ENCODE measurements at places on chromosomes 5 and 9.

- DNase-seq = no peak
These were observed 19.8 kb upstream of the ITGA1 start for GRCh38 chr5:52767766-52768480.

- DNase-seq = no peak
These were observed 93.1 kb downstream of the ANKRD55 start for GRCh38 chr5:56140073-56140472.

GRCh38 chr9:18473652-18474279 lies at the start of gene ADAMTSL1:
TSS of gene ADAMTSL1 (plus strand) at chr9:18474153. CDS start at chr9:18474233, 80 bp downstream.
- no peak for DNase-seq

- DNase-seq = no peak
These were observed 1974.2 kb upstream of the ACO1 start for GRCh38 chr9:30410273-30410672.

DNA sequence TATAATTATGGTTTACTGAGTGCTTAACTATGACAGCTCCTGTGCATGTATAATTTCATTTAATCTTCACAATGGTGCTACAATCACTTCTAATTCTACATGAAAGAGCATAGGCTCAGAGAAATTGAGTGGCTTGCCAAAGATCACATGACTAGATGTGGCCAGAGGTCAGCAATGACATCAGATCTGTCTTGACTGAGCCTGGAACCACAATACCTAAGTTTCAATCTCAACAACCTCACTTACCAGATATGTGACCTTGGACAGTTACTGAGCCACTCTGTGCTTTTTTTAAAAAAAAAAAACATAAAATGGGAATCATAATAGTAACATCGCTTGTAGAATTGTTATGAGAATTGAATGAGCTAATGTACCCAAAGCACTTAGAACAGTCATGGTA lies 130.7 kb downstream of the TRIM32 start:
- no peak for DNase-seq

DNA sequence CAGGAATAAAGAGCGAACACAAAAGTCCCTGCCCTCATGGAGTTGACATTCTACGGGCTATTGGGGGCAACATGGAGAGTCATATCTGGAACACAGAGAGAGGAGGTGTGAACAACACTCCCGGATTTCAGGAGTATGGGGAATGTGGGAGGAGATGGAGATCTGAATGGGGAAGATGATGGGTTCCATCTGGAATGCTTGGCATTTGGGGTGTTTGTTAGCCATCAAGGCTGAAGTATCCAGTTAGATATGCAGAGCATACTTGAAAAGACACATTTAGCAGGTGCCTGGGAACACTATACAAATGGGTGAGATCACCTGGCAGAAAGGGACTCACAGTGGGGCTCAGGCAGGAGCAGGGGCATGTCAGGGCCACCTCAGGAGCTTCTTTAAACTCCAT lies 61.1 kb downstream of the EGFLAM start:
- no peak for DNase-seq

DNA sequence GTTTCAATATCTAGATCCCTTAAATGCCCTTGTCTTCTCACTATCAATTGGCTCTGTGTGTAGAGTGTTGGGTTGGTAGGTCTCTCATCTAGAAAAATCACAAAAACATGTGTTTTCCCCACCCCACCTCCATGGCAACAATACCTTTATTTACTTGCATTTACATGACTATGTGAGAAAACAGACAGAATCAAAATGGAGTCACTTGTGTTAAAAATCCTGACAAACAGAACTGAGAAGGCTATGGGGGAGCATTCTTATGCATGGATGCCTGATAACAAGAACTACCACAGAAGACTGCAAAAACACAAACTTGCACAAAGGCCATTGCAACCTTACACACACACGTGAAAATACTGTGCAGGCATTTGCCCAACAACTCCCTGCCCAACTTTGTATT lies 1352.9 kb upstream of the CDH9 start:
- DNase-seq = no peak

- DNase-seq = no peak
These were observed 22.7 kb upstream of the ANKRD34B start for GRCh38 chr5:80592761-80593160.

GRCh38 chr9:120712539-120713031 lies 1.7 kb downstream of the MEGF9 start:
- DNase-seq = no peak

DNA sequence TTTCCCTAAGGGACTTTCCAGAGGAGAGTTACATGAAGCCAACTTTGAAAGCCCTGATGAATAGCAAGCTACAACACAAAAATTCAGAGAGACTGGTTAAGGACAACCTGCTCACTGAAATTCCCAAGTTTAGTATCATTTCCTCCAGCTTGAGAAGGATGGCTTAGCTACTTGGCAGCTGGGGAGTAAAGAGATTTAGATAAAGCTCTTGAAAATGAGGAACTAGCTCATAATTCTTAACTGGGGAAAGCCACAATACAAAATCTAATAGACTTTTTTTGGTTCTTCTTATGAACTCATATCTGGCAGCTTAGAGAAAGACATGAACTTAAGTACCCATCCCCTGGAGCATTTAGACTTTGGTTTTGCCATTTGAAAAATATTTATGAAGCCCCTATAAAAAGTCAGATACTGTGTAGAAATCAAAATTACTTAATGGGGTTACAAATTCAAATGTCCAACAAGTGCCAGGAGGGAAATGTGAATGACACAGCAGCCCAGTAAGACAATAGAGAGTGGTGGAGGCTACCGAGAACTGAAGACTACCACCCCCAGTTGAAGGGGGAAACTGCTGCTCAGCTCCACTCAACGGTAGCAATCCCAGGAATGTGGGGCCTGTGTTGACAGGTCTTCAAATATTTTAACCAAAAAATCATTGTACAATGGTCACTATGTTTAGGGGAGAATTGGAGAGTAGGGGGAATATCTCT lies 79.4 kb upstream of the ADRB2 start:
- DNase-seq = no peak

- no peak for DNase-seq
These were observed 1330.4 kb upstream of the WWC1 start for GRCh38 chr5:166961028-166961427.

DNA sequence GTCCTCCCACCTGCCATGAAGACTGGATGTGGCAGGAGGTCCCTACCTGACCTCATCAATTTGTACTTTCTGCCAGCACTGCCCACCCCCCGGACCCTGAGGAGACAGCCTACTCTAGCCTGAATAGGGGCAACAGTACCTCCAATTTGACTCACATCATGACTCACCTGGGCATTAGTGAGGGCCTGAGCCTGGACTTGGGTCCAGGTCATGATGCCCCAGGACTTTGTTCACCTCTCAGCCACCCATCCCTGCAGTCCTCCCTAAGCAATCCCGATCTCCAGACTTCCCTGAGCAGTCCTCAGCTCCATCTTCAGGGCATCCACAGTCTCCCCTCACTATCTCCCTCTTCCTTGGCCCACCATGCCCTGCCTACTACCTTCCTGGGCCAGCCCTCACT lies 28.1 kb downstream of the KIF2A start:
- no peak for DNase-seq

- DNase-seq = no peak
These were observed 29.9 kb downstream of the FYB1 start for GRCh38 chr5:39189292-39189955.

DNA sequence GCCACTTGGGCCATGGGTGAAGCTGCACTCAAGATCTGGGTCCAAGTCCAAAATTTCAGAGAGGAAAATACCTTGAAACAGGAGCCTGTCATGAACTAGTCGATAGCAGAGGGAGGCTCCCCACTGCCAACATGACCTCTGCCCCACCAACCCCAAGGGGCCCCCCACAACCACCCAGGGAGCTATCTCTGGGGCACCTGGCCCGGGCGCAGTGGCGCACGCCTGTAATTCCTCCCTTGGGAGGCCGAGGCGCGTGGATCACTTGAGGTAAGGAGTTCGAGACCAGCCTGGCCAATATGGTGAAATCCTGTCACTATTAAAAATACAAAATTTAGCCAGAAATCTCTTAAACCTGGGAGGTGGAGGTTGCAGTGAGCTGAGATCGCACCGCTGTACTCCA lies 20.1 kb upstream of the HMCN2 start:
- no peak for DNase-seq

DNA sequence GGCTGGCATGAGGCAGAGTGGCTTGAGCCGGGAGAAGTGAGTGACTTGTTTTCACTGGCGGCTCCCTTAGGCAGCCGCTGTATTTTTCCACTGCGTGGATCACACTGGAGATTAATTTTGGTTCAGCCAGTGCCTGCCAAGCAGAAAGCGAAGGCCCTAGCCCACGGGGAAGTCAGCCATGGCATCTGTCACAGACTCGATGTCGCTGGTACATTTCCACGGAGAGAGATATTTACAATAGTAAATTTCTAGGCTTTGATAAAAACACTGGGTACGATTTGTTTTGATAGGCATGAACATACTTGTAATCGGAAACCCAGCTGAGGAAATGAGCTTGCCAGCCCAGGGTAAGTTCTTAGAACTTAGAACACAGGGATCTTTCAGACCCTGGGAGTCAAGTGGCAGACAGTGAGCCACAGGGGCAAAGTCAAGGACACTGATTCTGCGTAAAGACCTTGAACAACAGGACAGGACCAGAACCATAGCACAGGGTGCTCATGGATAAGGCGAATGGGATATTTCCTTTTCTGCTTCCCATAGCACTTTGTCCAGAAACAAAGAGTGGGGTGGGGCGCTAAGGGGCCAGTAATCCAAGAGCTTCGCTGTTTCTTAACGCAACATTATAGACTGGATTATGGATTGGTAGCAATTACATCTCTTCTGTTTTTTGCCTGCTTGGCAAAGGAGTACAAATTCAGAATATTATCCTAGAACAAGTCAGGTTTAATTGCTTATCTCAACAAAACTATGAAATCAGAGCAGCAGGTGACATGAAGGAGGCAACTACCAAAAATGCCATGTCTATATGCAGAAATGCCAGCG lies 4.5 kb downstream of the DUSP1 start:
- DNase-seq = peak; percentile 87

GRCh38 chr9:93133681-93134014 lies 403 bp downstream of the NINJ1 start:
- DNase-seq = peak; percentile 73

DNA sequence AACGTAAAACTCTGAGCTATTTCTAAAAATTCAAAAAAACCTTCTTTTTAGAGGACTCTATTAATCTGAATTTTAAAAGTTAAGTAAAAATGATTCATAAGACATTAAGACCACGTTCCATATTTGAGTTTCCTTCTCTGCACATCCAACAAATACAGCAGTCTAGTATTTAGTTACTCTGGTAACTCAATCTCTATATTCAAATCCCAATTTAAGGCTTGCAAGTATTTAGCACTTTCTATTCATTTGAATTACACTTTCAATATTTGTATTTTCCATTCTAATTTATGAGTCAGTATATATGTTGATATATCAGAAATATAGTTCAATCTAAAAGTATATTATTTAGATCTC lies 17.7 kb downstream of the RFX3 start:
- DNase-seq = no peak

- no peak for DNase-seq
These were observed 523 bp downstream of the MAML1 start for GRCh38 chr5:179732918-179733771.

DNA sequence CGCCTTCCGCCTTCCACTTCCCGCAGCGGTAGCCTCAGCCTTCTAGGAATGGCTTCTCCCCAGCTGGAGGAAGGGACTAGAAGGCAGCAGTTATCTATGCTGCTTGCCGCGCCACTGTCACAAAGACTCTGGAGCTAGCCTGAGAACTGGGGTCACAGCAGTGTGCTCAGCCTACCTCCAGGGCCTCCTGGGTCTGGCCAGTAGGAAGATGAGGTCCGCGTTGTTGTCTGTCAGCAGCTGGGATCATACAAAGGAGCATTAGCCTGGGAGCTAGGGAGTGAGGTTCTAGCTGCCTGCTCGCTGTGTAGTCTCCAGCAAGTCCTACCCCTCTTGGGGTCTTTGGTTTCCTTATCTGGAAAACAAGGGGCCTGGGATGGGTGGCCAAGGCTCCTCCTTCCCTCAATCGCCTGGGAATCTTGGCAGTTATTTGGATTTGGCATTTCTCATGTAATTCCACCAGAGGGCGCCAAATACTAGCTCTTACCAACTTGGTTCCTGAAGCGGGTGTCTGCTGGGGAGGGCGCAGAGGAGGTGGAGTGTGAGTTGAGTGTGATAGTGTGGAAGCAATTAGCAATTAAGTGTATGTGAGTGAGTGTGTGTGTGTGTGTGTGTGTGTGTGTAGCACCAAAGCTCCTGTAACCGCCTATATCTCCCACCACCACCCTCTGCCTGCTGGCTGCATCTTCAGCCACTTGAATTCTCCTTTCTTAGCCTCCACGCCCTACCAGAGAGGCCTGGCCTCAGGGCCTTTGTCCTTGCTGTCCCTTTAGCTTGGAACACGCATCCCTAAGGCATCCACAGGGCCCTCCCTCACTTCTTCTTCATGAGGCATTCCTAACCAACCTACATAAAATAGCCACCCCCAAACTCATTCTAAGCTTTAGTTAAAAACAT lies 97.1 kb downstream of the ENTREP1 start:
- DNase-seq = no peak

GRCh38 chr5:169745441-169746146 lies 108.5 kb downstream of the DOCK2 start:
- DNase-seq = no peak

DNA sequence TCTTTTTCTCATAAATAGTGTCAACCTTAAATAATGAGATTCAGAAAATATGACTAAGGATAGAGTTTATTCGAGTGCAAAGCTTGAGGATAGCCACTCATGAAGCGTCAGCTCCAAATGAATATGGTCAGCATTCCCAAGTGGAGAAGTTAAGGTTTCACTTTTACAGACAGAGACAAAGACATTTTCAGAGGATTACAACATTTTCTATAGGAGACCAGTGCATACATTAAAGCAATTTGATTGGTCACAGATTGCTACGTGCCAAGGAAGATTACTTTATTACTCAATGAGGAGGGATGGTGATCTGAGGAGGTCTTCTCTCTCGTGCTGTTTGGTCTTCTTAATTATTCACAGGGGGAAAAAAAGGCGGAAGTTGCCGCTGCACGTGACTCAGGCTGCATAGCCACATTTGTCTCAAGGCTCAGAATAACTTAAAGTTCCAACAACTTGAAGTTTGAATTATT lies 60.1 kb upstream of the SPATA31C2 start:
- no peak for DNase-seq
